Suppressor macrophage (primary cell): ENCODE measurements at places on chromosomes 7 and 10.

DNA sequence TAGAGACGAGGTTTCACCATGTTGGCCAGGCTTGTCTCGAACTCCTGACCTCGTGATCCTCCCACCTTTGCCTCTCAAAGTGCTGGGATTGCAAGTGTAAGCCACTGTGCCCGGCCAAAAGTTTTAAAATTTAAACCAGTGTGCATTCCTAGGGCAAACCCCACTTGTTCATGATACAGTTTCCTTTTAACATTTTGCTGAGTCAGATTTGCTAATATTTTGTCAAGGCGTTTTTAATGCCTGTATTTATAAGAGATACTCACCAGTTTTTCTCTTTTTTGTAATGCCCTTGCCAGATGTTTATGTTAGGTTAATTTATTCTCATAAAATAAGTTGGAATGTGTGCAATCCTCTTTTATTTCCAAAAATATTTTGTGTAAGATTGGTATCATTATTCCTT, 927.4 kb downstream of the DNAJB9 start:
- no peak for DNase-seq

DNA sequence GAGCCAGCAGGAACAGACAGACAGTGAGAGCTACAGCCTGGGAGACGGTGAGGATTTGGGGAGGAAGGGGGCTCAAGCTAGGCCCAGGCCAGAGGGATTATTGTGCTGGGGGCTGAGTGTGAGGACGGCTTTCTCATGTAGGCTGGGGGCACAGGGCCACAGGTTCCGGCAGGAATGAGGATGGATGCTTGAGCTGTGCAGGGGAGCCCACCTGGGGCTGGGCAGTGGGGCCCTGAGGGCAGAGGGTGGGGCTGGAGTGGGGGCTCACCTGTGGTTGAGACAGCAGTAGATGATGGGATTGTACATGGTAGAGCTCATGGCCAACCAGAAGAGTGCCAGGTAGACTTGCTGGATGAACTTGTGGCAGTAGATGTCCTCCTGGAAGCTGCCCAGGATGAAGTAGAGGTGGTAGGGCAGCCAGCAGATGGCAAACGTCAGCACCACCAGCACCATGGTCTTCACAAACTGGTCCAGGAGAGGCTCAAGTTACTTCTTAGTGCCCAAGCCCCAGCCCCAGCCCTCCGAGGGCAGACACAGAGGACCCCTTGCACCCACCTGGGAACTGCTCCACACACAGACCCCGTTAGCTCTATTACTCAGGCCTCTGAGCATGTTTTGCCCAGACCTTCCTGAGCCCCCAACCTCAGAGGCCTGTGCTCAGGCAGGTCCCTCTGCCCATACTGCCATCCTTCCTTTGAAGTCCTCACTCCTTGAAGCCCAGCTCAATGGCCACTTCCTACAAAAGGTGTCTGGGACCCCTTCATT, 9.7 kb downstream of the TACR2 start:
- no peak for DNase-seq

- DNase-seq: peak; percentile 90
Measured at GRCh38 chr7:27196287-27196767, 3.6 kb downstream of the HOXA13 start.

GRCh38 chr10:104351919-104352318, 1.7 kb upstream of the CFAP58 start:
- DNase-seq: peak; percentile 18

GRCh38 chr7:74020390-74020789, 7.6 kb upstream of the ELN start:
- no peak for DNase-seq
